ENCODE measurements at places on chromosomes 5 and 9. TPM values are rescaled to one million over a fixed set of nuclear protein-coding genes. Genes with fewer than 3 reads are reported as not detected.

The PWWP2A gene
- 26.3 TPM for total RNA-seq

The HARS1 gene
- total RNA-seq = 45.5 TPM

The MXD3 gene
- total RNA-seq = 9.7 TPM

The CDKN2A gene
- 1.9 TPM for total RNA-seq

The SPATA9 gene
- total RNA-seq = 0.20 TPM

The FOXD4 gene
- 0.43 TPM for total RNA-seq

All from mucosa of gallbladder (tissue), 1 donor.